ENCODE measurements at places on chromosomes 5 and 9.

- no peak for DNase-seq
Measured at GRCh38 chr5:61351733-61352132, 19.7 kb downstream of the ZSWIM6 start.

DNA sequence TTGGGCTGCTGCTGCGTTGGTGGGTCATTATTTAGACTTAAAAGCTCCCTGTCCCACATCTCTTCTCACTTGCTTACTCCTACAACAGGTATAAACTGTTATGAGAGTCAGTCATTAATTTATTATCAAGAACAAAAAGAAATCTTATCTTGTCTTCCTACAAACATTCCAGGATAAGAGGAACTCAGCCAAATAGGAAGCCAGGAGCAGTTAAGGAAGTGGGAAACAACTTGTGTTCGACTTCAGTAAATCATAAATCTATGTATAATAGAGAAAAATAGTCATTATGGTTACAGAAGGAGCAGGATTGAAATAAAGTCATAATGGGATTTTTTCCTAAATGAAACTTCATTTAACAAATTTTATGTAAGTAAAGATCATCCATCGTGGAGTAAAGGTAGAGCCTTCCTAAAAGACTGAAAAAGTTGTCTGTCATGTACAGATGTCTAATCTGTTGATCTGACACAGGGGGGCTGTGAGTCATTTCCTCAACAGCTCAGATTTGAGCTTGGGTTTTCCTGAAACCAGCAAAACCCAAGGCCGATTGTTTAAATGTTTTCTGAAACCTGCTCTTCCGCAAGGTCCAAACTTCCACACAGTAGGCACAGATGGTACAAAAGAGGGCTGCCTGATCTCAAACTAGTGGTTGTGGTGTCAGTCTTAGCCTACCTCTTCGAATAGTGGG, 25.3 kb upstream of the LRRTM2 start:
- DNase-seq = peak; percentile 44

DNA sequence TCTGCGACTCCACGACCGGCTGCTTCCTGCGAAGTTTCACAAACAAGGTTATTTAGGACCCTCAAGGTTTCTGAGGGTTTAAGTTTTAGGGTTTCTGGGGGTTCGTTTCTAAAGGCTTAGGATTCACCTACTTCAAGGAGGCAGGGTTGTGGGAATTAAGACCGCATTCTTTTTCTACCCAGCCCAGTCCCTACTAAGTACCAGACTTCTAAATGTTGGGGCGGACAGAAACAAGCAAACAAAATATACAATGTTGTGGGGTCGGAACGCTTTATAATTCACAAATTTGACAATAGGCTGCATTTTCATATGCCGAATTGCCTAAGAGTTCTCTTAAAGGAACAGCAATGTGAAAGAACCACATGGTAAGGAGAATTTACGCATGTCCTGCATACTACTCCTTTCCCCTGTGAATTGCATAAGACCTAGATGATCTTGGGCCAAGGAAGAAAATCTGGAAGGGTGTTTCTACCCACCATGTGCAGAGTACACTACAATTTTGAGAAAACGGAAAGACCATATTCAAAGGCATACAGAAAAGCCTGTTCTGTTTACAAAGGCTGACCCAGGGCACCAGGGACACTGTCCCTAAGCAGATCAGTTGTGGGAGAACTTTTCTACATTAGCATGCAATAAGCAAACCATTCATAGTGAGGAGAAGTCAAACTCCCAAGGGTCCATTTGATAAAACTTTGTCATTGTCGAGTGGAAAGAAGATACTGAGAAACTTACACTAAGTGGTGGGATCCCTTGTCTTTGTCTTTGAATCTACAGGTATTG, 457.3 kb downstream of the RAB3C start:
- DNase-seq = no peak

DNA sequence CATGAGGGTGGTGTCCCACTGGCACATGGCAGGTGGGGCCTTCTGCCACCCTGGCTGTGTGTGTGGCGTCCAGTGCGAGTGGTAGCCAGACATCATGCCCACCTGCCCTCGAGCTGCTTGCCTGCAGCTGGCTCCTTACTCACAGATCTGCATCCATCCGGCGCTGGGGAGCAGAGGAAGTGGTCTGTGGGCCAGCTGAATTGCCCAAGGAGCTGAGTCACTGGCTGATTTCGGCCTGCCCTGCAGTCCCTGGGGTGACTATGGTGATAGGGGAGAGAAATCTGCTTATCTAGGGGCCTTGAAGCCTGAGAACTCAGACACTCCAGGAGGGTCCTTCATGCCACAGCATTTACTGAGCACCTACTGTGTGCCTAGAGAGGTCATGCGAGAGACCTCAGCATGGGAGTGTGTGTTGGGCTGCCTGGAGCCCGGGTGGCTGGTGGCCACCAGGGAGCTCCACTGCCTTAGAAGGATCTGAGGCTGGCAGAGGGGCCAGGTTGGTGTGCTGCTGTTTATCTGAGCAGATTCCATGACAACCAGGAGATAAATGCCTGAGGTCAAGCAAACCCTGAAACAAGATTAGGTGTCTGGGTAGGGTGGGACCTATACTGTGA, 57.1 kb downstream of the SLC22A5 start:
- peak; percentile 94 for DNase-seq
